ENCODE measurements at places on chromosomes 3 and 15.

DNA sequence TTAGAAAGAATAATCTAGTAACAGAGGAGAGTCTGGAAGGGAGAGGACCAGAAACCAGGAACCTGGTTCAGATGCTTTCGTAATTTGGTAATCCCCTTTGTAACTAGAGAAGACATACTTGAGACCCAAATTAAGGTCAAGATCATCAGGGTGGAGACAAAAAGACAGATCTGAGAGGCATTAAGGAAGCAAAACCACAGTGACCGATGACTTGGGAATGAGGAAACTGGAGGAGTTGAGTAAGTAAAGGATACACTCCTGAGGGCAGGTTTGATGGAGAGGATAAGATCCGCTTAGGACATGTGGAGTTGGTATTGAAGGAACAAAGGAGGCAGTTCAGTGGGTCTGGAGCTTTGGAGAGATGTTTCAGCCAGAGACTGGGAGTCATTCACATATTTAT is 23.6 kb upstream of the BCL2A1 start:
- no peak for DNase-seq

DNA sequence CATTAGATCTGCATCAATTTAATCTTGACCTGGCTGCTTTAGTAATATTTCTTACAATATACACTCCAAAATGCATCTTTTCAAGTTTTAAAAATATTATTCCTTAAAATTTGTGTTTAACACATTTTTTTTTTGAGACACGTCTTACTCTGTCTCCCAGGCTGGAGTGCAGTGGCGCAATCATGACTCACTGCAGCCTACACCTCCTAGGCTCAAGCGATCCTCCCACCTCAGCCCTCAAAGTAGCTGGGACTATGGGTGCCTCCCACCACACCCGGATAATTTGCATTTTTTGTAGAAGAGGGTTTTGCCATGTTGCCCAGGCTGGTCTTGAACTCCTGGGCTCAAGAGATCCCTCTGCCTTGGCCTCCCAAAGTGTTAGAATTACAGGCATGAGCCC is 73.6 kb downstream of the ETV5 start:
- no peak for DNase-seq

GRCh38 chr3:52052831-52053306 is 3.5 kb downstream of the DUSP7 start:
- DNase-seq, result peak; percentile 80

DNA sequence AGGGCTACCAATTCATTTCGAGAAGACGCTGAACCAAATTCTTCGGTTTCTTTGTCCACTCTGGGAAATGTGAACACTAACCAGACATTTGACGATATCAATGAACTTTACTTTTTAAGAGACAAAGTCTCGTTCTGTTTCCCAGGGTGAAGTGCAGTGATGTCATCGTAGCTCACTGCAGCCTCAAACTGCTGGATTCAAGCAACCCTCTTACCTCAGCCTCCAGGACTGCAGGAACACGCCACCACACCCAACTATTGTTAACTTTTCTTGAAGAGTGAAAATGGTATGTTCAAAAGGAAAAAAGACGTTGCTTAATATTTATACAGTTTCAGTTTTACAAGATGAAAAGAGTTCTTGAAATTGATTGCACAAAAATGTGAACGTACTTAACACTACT is 30.6 kb downstream of the MB21D2 start:
- no peak for DNase-seq

GRCh38 chr3:89525609-89526008 is 418.2 kb downstream of the EPHA3 start:
- DNase-seq, result no peak

DNA sequence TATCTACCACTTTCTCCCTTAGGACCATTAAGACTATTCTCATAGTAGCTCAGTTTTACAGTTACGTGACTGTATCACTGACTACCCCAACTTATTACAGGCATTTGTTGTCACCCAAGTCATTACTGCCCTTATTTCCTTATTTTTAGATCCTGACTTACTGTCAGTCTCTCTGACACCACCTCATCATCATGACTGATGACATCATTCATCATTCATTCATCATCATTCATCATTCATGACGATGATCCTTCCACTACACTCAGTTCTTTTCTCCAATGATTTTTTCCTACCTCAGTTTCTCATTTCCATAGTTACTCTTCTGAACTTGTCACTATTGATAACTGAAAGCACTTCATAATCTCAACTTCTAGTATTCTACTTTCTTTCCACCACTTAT is 83.8 kb downstream of the ADAM10 start:
- DNase-seq, result no peak

GRCh38 chr3:135992072-135992471 is 26.5 kb downstream of the PPP2R3A start:
- no peak for DNase-seq

GRCh38 chr3:1190569-1190968 is 97.7 kb downstream of the CNTN6 start:
- no peak for DNase-seq

DNA sequence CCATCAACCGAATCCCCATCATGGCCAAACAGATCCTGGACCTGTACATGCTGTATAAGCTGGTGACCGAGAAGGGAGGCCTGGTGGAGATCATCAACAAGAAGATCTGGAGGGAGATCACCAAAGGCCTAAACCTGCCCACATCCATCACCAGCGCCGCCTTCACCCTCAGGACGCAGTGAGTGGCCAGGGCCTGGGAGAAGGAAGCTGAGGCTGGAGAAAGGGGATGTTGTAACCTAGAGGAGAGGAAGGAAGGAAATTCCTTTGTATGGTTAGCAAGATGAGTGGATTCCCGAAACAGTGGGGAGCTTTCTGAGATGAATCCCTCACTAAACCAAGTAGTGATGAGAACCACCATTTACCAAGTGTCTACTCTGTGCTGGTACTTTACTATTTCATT is 25.8 kb upstream of the CLK3 start:
- no peak for DNase-seq

DNA sequence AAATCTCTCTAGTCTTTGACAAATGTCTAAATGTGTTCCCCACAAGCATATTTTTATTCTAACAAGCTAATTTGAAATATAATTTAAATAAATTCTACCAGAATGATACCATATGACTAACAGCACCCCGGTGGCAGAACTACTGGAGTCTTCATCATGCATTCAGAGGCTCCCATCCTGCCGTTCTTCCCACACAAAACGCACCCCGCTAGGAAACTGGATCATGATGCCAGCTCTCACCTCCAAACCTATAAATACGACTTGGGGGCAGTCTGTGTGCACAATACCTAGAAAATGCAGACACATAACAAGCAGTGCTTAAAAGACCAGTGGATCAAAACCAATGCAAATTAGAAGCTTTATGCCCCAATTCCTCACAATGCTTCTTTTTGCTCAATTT is 8.5 kb downstream of the HOMER2 start:
- no peak for DNase-seq

- DNase-seq, result no peak
Measured at GRCh38 chr3:134311265-134311664, 60.6 kb upstream of the RYK start.

GRCh38 chr3:30477149-30477921 is 129.1 kb upstream of the TGFBR2 start:
- no peak for DNase-seq

DNA sequence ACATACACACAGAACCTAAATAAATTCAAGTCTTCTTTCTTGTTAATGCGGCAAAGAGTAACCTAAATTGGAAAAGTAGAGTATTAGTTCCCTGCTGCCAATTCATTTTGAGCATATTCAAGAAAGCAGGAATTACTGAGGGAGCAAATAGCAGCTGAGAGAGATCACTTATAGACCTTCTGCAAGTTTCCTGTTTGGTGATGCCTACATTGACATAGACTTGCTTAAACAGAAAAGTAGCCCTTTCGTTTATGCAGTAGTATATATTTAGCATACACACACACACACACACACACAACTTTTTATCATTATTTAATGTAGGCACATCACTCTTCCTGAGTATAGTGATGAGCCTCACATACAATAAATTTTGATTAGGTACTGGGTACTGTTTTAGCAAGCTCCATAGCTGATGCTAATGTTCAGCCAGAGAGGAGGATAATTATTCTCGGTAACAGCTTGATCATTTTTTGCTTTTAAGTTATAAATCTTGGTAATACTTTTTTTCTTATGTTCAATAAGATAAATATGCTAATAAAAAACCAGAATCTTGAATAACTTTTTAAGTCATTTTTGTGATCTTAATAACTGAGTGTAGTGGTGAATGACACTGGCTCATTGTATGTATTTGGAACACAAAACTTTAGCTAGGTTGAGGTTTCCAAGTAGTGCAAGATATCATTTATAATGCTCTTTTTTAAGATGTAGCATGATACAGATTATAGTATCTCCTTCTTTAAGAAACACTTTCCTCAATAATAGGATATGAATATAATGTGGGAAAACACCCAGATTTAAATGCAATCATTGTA is 174.7 kb downstream of the MBNL1 start:
- DNase-seq, result no peak

- DNase-seq, result no peak
Measured at GRCh38 chr15:58738046-58738707, 11.3 kb downstream of the ADAM10 start.

DNA sequence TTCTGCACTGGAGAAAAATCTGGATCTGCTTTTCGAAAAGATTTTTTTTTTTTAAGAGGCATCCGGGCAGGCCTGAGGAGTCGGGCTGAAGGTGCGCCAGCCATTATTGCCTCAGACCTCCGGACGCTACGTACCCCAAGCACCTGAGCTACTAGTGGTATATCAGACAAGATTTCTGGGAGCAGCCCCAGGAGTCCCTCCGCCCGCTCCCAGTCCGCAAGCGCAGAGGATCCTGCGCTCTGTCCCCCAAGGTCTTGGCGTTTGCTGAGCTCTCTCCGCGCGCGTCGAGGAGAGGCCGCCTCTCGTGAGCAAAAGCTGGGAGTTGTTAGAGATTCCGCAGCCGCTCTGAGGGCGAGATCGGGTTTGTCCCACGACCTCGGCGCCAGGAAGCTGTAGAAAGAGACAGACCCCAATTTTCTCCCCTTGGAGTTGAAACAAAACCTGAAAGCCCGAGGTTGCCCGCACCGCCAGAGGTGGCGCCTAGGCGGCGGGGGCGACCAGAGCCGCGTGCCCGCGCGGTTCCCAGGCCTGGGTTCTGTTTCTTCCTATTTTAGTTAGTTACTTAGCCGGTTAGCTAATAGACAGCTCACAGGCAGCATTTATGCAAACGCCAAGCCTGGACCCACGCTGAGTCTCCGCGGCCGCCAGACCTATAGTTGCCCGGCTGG is 72.5 kb upstream of the POLG start:
- no peak for DNase-seq

DNA sequence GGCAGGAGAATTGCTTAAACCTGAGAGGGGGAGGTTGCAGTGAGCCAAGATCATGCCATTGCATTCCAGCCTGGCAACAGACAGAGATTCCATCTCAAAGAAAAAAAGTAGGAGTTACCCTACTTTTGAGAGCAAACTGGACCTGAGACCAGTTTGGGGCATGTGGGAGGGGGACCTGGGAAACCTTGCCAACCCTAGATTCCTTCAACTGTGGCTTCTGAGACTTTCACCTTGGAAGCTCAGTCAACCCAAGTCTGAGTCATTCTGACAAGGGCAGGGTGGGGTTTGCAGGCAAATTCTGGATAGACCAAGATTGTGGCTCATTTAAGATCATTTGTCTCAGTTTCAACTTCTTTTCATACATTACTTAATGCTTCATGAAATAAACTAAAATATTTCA is 23.8 kb upstream of the SIAH2 start:
- DNase-seq, result no peak

GRCh38 chr3:152258448-152259393 is 10.0 kb upstream of the MBNL1 start:
- no peak for DNase-seq

GRCh38 chr15:66237513-66238235 is 15.9 kb downstream of the MEGF11 start:
- DNase-seq, result no peak

DNA sequence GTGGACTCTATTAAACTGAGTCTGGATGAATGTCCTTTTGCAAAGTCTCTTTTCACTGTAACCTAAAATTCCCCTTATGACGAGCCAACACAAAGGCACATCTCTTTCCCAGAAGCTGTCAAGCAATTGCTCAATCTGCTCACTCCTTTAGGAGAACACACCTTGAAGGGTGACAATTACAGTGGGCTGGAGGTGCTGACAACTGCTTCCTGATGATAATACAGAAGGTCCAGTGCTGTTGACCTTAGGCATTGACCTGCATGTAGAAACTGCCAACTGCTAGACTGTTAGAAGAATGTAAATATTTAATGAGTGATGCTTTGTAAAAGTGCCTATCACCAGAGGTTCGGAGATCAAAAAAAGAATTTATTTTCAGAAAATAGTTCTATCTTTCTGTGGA is 757.7 kb downstream of the GRM7 start:
- DNase-seq, result no peak

DNA sequence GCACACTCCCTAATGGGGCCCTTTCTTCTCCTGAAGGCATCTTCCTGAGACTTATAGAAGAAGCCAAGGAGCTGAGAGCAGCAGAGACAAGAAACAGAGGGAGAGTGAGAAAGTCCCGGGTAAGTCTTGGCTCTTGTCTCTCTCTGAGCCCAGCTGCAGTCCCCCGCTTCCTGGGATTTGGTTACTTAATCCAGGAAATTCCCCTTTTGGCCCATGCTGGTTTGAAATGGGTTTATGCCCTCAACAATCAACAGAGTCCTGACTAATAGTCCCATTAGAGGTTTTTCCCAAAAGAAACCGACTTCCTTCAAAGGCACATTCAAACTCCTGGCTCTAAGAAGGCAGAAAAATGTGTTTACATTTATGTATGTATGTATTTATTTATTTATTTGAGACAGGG is 22.0 kb downstream of the TMEM158 start:
- DNase-seq, result no peak

DNA sequence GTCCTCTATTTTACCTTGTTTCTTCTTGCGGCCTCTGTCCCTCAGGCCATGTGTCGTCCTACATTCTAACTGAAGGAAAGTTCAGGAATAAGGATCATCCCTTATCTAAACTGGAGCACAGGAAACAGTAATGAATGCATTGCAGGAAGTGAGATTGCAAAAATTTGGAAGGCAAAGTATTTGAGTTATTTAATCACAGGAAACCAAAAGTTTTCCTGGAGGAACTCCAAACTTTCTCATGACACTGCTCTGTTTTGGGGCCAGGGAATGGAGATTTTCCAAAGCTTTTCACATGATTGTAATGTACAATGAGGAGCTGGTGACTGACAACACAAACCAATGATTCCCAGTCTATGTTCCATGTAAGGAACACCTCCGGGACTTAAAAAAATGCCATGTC is 57.8 kb upstream of the PLSCR4 start:
- DNase-seq, result no peak

DNA sequence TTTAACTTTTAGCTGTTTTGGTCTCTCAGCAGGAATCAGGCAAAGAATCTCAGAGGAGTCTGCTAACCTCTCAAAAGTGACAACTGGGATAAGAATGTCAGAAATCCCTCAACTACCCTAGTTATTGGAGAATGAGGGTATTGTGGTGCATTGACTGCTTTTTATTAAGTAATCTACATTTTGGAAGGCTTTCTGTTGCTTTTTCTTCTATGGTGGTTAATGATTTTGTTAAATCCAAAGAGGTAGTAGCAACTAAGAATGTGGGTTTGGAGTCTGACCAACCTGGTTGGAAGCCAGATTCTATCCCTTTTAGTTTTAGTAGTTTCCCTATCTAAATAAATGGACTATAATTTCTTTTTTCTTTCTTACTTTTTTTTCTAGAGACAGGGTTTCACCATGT is 94.7 kb upstream of the RNF7 start:
- DNase-seq, result no peak
